ENCODE measurements at places on chromosomes 13 and 19.

- no peak for DNase-seq
Measured at GRCh38 chr13:89673789-89674311, 1673.6 kb upstream of the MIR17HG start.

GRCh38 chr19:48258350-48258749, 2.6 kb upstream of the CARD8 start:
- DNase-seq = no peak

GRCh38 chr19:3274245-3274941, 49.9 kb downstream of the CELF5 start:
- no peak for DNase-seq

GRCh38 chr19:1459479-1459878, 9.6 kb downstream of the APC2 start:
- no peak for DNase-seq

- DNase-seq = no peak
Measured at GRCh38 chr13:33992881-33993336, 175.0 kb downstream of the RFC3 start.

DNA sequence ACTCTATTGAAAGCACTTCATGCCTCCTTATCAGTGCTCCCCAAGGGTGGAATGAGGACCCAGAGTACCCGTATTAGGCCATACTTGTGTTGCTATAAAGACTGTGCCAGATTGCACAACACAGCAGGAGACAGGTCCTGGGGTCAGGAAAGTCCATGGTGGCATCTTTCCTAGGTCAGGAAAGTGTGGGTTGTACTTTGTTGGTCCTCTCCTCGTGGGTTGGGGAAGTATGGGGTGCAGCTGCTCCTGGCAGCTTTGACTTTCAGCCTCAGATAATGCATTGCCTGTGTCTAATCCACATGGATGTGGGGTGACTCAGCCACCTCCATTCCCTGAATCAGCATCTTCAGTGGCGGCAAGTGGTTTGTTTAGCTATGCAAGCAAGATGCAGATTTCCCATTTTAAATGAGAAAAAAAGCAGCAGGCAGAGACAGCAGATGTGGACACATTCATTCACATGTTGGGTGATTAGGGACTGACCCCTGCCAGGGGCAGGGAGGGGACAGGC, 8.4 kb upstream of the CYP2B6 start:
- DNase-seq = no peak

DNA sequence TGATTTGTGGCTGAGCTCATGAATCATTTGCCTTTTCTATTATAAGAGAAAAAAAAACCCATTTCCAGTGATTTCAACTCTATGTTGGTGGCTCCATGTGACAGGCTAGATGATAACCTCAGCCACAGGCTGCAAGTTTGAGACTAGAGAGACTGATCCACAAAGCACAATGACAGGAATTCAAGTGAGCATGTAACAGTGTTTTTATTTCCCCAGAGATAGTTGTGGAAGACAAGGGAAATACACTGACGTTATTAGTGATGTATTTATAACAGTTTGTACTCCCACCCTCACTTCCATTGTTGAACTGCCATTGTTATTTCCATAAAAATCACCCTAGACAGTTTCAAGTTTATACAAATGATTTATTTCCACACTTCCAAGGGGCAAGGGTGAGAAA, 27.9 kb upstream of the EDNRB start:
- DNase-seq = no peak

GRCh38 chr19:56949626-56950025, 109.1 kb upstream of the PEG3 start:
- no peak for DNase-seq

- DNase-seq = no peak
Measured at GRCh38 chr13:22287343-22287920, 616.6 kb downstream of the FGF9 start.

DNA sequence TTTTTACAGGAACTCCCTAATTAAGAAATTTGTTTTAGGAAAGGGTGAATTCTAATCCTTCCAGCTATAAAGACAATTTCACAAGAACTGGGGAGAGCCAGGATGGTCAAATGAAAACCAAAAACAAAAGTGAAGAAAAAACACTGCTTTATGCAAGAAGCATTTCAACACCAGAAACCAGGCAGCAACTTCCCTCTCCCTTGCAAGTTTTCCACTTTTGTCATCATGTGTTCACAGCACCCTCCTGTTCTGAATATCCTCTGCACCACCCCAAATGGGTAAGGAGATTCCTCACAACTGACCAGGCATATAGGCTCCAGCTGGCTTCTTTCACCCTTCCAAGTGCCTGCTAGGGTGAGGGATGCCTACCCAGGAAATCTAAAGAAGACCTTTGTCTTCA, 328.1 kb downstream of the TBC1D4 start:
- DNase-seq = no peak

- DNase-seq = no peak
Measured at GRCh38 chr13:74889321-74889720, 592.6 kb downstream of the TBC1D4 start.

GRCh38 chr19:48920949-48921348, 12.6 kb upstream of the DHDH start:
- DNase-seq = no peak

GRCh38 chr13:110340812-110341444, 33.8 kb downstream of the COL4A2 start:
- no peak for DNase-seq

DNA sequence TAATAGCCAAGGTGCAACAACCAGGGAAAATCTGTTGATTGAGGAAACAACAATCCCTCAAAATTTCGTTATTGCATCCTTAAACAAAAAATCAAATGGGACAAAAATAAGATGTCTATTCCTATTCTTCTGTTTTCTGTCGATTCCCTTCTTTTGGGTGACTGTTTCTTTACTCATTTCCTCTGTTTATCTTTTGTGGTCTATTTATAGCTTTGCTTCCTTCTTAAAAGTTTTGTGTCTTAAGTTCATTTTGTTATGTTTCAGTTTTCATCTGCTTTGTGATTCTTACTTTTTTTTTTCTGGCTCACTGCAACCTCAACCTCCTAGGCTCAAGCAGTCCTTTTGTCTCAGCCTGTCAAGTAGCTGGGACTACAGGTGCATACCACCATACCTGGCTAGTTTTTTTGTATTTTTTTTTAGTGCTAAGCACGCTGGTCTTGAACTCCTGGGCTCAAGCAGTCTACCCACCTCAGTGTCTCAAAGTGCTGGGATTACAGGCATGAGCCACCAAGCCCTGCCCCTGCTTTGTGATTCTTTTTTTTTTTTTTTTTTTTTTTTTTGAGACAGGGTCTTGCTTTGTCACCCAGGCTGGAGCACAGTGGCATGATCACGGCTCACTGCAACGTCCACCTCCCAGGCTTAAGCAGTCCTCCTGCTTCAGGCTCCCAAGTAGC, 10.4 kb downstream of the ZNF146 start:
- DNase-seq = no peak

DNA sequence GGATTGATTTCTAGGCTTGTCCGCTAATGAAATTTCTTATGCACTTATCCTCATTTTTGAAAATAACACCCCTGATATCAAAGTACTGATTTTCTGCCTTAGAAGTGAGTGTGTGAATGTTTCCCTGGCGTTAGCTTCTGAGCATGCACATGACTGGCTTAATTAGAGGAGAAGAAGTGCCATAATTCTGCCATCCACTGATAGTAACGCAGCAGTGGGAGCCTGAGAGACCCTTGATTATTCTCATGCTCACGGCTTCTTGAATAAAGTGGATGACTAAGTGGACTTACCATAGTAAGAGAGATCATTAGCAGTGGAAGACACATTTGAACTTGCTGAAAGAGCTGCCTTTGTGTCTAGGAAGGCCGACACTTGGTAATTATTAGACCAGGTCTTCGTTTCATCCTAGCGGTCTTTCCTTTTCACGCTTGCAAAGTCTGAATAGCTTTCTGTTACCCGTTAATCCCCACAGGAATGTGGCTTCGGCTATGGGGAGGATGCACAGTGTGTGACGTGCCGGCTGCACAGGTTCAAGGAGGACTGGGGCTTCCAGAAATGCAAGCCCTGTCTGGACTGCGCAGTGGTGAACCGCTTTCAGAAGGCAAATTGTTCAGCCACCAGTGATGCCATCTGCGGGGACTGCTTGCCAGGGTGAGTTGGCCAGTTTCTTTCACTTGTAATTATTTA, 45.3 kb downstream of the TNFRSF19 start:
- DNase-seq = no peak

DNA sequence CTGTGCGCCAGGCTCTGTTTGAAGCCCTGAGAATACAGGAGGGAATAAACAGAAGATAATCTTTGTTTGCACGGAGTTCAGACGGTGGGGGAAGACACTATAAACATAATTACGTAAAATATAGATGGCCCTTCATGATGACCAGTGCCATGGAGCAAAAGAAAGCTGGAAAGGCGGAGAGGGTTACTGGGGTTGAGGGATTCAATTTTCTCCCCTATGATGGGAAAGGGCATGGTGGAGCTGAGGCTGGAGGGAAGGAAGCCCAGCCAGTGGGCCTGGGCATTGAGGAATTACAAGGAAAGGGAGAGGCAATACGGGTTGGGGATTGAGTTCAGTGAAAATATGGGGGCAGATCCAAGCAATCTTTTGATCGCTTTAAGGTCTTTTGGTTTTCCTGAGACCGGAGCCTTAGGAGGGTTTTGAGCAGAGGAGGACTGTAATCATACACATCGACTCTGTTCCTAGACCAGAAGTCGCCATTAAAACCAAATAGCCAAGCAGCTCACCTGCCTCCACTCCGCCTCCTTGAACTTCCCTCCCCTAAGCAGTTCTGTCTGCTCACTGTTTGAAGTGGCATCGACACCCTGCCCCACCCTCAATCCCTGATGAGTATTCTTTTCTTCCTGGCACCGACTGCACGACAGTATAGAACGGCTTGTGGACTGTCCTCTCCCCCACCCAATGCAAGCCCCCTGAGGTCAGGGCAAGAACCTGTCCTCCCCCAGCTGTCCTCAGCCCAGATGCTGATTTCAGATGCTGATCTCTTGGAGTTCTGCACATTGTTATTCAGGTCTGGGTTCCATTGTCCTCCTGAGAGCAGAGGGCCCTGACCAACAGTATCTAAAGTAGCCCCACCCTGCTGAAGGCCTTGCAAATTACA, 813 bp upstream of the ZNF296 start:
- DNase-seq = no peak

DNA sequence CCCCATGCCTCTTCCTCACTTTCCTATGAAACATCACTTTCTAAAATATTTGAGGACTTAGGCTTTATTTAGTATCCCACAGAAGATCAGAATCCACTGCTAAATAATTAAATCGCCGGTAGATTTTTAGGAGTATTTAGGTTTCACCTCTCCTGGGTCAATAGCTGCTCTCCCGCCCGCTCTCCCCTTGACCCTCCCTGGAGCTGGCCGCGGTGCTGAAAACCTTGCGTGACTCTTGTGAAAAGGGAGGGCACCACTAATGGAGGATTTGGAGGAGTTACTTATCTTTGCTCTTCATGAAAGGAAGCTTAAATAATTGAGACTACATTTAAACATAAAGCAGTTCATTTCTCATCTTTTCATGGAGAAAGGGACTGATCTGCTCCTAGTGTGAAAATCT, 14.1 kb downstream of the POU4F1 start:
- DNase-seq = no peak

DNA sequence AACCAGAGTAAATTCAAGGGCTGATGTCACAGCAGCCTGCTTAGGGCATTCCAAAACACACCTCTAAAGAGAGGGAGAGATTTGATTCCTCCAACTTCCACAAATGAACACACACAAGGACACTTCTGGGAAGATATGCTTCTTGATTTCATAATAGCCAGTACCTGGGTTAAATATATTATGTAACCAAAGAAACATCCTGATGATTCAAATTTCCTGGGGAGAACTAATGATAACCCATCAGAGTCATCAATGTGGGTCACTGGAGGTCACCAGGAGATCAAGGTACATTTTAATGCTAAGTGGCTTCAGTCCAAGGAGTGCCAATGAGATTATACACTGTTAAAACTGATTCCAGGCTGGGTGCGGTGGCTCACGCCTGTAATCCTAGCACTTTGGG, 54.0 kb upstream of the DOCK9 start:
- DNase-seq = no peak

DNA sequence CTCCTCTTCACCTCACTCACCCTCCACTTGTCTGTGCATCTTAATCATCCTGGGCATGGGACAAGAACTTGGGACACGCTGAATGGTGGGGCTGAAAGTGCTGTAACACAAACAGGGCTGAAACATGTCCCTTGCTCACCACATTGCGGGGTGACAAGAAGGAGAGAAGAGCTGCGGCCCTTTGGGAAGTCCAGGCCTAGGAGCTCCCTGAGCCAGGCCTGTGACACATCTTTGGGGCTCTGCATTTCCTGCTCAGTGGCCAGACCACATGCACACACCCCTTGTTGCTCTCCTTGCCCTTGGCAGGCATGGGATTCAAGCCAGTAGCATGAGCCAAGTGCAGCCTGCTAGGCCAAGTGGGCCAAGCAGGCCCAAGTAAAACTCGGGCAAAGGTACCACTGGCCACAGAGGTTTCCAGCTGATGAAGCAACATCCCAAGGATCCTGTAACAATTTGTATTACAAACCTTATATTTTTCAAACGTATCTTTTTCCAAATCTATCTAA, 1384.3 kb upstream of the PCDH20 start:
- DNase-seq = no peak

- no peak for DNase-seq
Measured at GRCh38 chr13:33280923-33281322, 4.6 kb downstream of the STARD13 start.

GRCh38 chr19:18339723-18340122, 675 bp upstream of the PGPEP1 start:
- no peak for DNase-seq

- DNase-seq = no peak
Measured at GRCh38 chr19:10855879-10856522, 7.8 kb downstream of the C19orf38 start.

DNA sequence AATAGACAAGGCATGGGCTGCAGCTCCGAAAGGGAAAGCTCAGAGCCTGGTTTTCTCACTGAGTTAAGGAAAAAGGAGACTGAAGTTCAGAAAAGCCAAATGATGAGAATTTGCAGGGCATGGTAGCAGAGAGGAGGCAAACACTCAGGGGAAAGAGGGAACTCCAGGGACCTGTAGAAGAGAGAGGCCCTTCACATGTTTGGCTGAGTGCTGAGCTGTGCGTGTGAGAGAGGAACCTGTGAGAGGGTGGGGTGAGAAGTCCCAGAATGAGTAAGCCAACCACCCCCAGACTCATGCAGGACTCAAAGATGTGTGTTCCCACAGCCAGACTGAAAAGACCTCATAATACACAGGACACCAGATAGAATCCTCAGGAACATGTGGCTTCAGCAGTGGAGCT, 2.8 kb upstream of the CRYL1 start:
- no peak for DNase-seq

- DNase-seq = no peak
Measured at GRCh38 chr13:82292334-82292733, 1589.9 kb downstream of the SLITRK1 start.

DNA sequence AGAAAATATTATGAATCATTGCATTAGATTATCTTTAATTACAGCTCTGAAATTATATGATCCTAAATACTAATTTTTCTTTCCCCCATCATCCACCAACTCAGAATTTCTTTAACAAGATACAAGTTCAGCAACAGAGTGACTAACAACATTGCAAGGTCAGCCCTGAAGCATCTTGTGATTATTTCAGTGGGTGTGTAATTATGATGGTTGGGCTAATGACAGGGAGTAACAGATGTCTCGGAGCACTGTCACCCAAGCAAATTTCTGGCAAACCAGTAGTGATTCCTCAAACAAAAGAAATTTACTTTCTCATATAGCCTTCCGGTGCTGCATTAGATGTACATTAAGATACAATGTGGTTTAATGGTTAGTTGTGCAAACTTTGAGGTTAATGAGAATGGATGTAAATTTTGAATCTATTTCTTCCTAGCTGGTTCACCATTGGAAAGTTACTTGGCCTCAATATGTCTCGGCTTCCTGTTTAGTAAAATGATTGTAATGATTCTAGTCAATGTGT, 238.9 kb downstream of the ITGBL1 start:
- no peak for DNase-seq

GRCh38 chr13:97849305-97849704, 104.2 kb upstream of the IPO5 start:
- DNase-seq = no peak
